Activated CD4-positive, alpha-beta T cell treated with anti-CD3 and anti-CD28 coated beads, Interleukin-2, amount 10 ng/mL, durations not matched to agents 7 days and 5 days (primary cell): ENCODE measurements at places on chromosomes 16 and 17. TPM values are rescaled to one million over a fixed set of nuclear protein-coding genes. Genes with fewer than 3 reads are reported as not detected.

DNA sequence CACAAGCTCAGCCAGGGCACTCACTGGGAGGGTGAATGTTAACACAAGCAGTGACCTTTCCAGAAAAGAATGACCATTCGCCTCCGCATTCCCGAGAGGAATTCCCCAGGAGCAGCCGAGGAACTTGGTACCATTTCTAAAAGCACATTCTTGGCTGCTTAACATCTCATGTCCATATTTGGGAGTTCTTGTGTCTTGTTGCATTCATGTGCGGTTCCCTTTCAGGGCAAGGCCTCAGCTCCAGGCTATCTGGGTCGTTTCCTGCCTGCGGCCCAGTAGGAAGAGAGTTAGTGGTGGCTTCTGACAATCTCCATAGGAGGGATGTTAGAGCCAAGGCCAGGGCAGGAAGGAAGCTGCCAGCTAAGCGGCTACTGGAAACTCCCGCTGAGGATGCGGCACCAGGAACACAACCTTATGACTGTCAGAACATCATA, 27.8 kb upstream of the MEAK7 start:
- H3K27ac ChIP-seq = no peak overlapping the region
- peaks cover 16% of the 10 kb centered on the region for H3K27me3 ChIP-seq
- peaks cover 11% of the 10 kb centered on the region for H3K36me3 ChIP-seq

CES5A gene
- total RNA-seq = not detected

GRCh38 chr16:51049678-51050376, 101.2 kb downstream of the SALL1 start:
- H3K27ac ChIP-seq = no peak overlapping the region
- no peak overlapping the region for H3K4me3 ChIP-seq
- no peaks in the 10 kb centered on the region for H3K36me3 ChIP-seq
- DNase-seq = no peak

DNA sequence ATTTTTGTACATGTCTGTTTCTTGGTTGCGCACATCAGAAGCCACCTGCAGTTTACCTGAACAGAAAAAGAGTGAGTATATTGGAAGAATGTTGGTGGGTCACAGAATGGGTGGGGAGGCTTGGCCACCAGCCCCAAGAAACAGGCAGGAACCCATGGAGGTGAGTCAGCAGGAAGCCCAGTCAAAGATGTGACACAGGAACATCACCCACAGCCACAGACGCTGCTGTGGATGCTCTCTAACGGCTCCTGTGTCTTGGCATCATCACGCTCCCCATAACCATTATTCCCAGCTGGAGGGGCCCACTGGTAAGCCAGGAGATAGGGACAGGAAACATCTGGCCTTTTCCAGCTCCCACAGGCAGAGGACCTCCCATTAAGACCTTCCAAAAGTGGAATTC, 94.0 kb upstream of the WSB1 start:
- H3K4me3 ChIP-seq = no peak overlapping the region
- H3K36me3 ChIP-seq = no peaks in the 10 kb centered on the region
- peaks cover 2% of the 10 kb centered on the region for H3K4me1 ChIP-seq
- no peak for DNase-seq
- H3K27ac ChIP-seq = no peak overlapping the region

CEP95 gene
- total RNA-seq = 48.1 TPM

SYT17 gene
- not detected for total RNA-seq

- peaks cover 4% of the 10 kb centered on the region for H3K36me3 ChIP-seq
- H3K27ac ChIP-seq = no peak overlapping the region
- no peak overlapping the region for H3K4me3 ChIP-seq
- H3K4me1 ChIP-seq = peaks cover 3% of the 10 kb centered on the region
- no peak for DNase-seq
- H3K27me3 ChIP-seq = peaks cover 17% of the 10 kb centered on the region
Measured at GRCh38 chr17:74846621-74847020, 13.1 kb downstream of the GRIN2C start.

G6PC1 gene
- not detected for total RNA-seq

CSF3 gene
- not detected for total RNA-seq

DNA sequence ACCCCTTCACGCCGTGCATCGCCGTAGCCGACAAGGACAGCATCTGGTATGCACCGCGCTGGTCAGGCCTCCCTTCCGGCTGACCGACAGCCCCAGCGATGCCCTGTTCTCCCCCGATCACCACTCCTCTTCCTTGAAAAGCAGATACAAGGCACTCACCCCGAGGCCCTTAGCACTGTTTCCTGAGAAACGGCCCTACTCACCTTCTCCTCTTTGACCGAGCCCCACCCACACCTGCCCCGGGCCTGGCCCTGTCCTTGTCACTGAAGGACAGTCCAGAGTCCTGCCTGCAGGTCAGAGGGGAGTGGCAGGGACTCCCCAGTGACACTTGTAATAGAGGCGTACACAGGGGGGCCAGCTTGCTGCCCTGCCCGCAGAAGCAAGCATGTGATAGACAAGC, 45.9 kb upstream of the CHMP6 start:
- H3K27ac ChIP-seq = no peak overlapping the region
- peaks cover 9% of the 10 kb centered on the region for H3K4me1 ChIP-seq
- no peak overlapping the region for H3K4me3 ChIP-seq
- no peaks in the 10 kb centered on the region for H3K27me3 ChIP-seq

DNA sequence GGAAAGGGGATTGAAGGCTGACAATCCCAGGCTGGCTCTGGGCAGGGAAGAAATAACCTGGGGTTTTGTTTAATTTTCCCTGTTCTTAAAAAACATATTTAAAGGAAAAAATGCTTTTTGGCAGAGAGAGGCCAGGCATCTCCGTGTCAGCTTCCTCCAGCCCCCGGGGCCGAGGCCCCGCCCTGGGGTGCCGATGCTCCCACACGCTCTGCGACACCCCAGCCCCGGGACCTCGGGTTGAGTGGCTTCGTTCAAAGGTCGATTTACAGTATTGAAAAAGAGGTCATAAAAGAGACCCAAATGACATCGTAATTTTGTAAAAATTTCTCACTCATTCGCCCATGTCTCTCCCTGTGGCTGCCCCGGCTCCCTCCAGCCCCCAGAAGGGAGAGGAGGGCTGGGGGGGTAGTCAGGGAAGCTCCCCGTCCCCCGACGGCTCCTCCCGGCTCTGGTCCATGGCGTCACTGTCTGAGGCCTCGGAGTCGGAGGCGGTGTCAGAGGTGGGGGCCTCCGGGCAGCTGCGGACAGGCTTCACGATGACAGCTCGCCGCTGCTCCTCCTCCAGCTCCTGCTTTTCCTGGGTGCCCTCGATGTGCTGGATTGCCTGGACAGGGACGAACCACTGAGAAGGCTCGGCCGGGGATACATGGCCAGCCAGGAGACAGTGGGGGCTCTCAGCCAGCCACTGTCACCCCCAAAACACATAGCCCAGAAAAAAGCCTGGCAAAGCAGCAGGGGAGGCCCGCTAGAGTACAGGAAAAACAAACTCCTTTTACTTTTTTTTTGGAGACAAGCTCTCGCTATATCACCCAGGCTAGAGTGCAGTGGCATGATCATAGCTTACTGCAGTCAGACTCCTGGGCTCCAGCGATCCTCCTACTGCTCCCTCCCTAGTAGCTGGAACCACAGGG, 14.9 kb downstream of the TFAP4 start:
- no peak for DNase-seq
- H3K36me3 ChIP-seq = peaks cover 20% of the 10 kb centered on the region
- peaks cover 10% of the 10 kb centered on the region for H3K4me1 ChIP-seq
- no peak overlapping the region for H3K4me3 ChIP-seq
- H3K27ac ChIP-seq = no peak overlapping the region

DNA sequence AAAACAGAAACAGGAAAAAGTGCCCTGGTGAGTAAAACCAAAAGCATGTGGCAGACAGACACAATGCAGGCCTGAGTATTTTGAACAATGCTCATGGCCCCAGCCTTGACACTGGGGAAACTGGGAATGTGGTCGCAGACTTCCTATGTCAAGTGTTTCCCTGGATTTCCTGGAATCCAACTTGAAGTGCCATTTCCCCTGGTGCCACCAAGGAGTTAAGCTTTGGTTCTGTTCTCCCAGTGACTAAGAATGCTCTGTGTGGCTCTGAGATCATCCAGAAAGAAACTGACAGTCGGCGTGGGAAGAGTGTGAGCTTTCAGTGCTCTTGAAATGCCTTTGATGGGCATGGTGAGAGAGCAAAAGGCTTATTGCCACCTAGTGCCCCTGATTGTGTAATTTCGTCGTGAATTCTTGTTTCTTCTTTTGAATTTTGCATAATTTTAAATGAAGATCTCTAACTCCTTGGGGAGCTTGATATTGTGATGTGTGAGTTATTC, 96.0 kb downstream of the YPEL2 start:
- no peak overlapping the region for H3K27ac ChIP-seq
- DNase-seq = peak; percentile 18
- H3K4me1 ChIP-seq = peaks cover 18% of the 10 kb centered on the region
- peaks cover 2% of the 10 kb centered on the region for H3K36me3 ChIP-seq
- H3K4me3 ChIP-seq = no peak overlapping the region

- no peaks in the 10 kb centered on the region for H3K27me3 ChIP-seq
- peak overlapping the region; percentile 63 for H3K27ac ChIP-seq
- peaks cover 66% of the 10 kb centered on the region for H3K4me1 ChIP-seq
Measured at GRCh38 chr17:50916708-50917417, 50.7 kb upstream of the TOB1 start.

CD300H gene
- total RNA-seq = not detected

RNF112 gene
- total RNA-seq = 0.67 TPM
